Neural cell (in vitro differentiated cells): ENCODE measurements at places on chromosomes 5 and 9. TPM values are rescaled to one million over a fixed set of nuclear protein-coding genes. Genes with fewer than 3 reads are reported as not detected.

The PCDHAC2 gene
- 7.6 and 9.3 TPM in 2 replicates for polyA plus RNA-seq

The MARCHF11 gene
- polyA plus RNA-seq, result 6.1 TPM in 2 replicates

The INSL6 gene
- polyA plus RNA-seq, result not detected in 2 replicates

The ADAMTS16 gene
- 0.92 and 1.3 TPM in 2 replicates for polyA plus RNA-seq

The ANKRD34B gene
- 0.08 and 0.32 TPM in 2 replicates for polyA plus RNA-seq

The ARID3C gene
- 2.1 and 2.8 TPM in 2 replicates for polyA plus RNA-seq

The GABRA1 gene
- 43.1 and 50.6 TPM in 2 replicates for polyA plus RNA-seq

The PCDHB12 gene
- polyA plus RNA-seq, result 1.3 and 2.2 TPM in 2 replicates

The PRRX2 gene
- polyA plus RNA-seq, result not detected in 2 replicates
